Endodermal cell (in vitro differentiated cells): ENCODE measurements at places on chromosomes 3 and 15.

- no peak overlapping the region for H3K4me3 ChIP-seq
- no peaks in the 10 kb centered on the region for H3K36me3 ChIP-seq
- H3K27ac ChIP-seq: no peak overlapping the region
- H3K4me1 ChIP-seq: no peaks in the 10 kb centered on the region
- DNase-seq: no peak
These were observed 94.0 kb upstream of the CACNA2D3 start for GRCh38 chr3:54028372-54028771.

DNA sequence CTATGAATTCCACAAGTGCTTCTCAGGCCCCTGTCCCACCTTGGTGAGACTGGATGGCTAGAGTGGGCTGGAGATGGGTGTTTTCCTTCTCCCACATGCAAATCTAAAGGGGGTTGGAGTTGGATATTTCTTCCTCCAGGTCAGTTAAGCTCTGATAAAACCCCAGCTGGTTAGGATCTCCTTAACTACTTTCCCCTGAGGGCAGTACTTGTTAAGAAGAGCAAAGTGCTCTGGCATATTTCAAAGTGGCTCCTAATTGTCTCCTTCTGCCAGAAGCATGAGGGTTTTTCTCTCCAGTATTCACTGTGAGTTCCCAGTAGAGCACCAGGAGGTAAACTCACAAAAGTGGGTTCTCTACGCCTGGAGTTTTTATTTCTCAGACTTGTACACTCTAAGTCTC lies 31.4 kb downstream of the COL6A6 start:
- DNase-seq: no peak
- no peak overlapping the region for H3K4me3 ChIP-seq
- H3K27me3 ChIP-seq: no peaks in the 10 kb centered on the region
- H3K4me1 ChIP-seq: no peaks in the 10 kb centered on the region
- no peaks in the 10 kb centered on the region for H3K36me3 ChIP-seq

DNA sequence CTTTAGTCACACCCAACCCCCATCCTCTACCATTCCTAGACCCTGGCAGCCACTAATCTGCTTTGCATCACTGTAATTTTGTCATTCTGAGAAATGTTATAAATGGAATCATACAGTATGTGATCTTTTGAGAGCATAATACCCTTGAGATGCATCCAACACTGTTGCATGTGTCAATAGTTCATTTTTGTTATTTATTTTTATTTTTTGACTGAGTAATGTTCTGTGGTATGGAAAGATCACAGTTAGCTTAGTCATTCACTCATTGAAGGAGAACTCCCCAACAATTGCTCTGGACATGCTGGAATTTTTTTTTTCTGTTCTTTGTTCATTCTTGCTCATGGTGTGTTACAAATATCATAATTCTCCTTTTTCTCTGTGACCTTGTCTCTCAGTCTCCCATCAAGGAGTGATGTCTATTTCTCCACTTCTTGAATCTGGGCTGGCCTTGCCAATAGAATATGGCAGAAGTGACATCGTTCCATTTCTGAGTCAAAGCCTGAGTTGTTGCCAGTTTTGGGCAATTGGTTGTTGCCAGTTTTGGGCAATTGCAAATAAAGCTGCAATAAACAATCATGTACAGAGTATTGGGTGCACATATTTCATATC lies 6.8 kb upstream of the ADPGK start:
- H3K4me3 ChIP-seq: no peak overlapping the region
- H3K36me3 ChIP-seq: no peaks in the 10 kb centered on the region
- H3K4me1 ChIP-seq: no peaks in the 10 kb centered on the region
- H3K27ac ChIP-seq: no peak overlapping the region
- DNase-seq: no peak
- H3K27me3 ChIP-seq: no peaks in the 10 kb centered on the region

GRCh38 chr3:52456169-52456799 lies 880 bp downstream of the NISCH start:
- H3K36me3 ChIP-seq: peaks cover 38% of the 10 kb centered on the region
- DNase-seq: peak; percentile 67
- no peaks in the 10 kb centered on the region for H3K27me3 ChIP-seq
- peak overlapping the region; percentile 97 for H3K4me3 ChIP-seq

DNA sequence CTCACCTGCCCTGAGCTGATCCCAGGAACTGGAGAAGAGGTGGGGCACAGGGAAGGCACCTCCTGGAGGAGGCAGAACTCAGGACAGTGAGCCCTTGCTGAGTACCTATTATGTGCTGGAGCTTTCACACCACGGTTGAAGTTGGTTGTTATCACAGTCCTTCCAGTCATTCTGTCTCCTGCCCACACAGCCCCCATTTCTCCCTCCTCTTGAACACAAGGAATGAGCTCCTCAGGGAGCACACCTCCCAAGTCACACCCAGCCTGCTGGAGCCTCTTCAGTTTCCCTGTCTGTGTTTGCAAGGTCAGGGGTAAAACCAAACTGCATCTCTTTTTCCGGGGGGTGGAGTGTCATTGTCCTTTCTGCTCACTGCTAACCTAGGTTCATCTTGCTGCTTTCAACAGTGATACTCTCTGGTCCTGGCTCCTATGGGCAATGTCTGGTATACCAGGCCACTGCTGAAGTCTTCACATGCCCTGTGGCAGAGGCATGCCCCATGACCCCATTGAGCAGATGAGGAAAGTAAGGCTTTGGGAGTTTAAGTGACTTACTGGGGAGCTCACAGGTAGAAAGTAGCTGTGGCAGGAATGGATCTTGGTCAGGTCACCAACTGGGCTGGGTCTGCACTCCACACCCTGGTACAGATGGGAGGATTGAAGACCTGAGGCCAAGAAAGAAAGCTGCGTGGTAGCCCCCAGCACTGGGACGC lies 30.0 kb downstream of the C3orf18 start:
- no peak for DNase-seq
- no peak overlapping the region for H3K4me3 ChIP-seq
- H3K27ac ChIP-seq: no peak overlapping the region
- H3K36me3 ChIP-seq: no peaks in the 10 kb centered on the region
- H3K27me3 ChIP-seq: no peaks in the 10 kb centered on the region

GRCh38 chr3:25097023-25097422 lies 331.0 kb upstream of the RARB start:
- no peak for DNase-seq
- no peak overlapping the region for H3K4me3 ChIP-seq
- no peaks in the 10 kb centered on the region for H3K36me3 ChIP-seq
- peaks cover 6% of the 10 kb centered on the region for H3K4me1 ChIP-seq

GRCh38 chr15:65300924-65301441 lies 3.5 kb upstream of the RNU5B-1 start:
- H3K4me1 ChIP-seq: peaks cover 5% of the 10 kb centered on the region
- no peaks in the 10 kb centered on the region for H3K27me3 ChIP-seq
- no peak overlapping the region for H3K27ac ChIP-seq
- H3K4me3 ChIP-seq: no peak overlapping the region
- H3K36me3 ChIP-seq: no peaks in the 10 kb centered on the region

- no peak for DNase-seq
- H3K4me3 ChIP-seq: no peak overlapping the region
- no peaks in the 10 kb centered on the region for H3K4me1 ChIP-seq
- H3K27ac ChIP-seq: no peak overlapping the region
These were observed 359.5 kb upstream of the TMCO5A start for GRCh38 chr15:37574985-37575384.

- no peaks in the 10 kb centered on the region for H3K27me3 ChIP-seq
- H3K27ac ChIP-seq: no peak overlapping the region
- H3K4me3 ChIP-seq: no peak overlapping the region
- DNase-seq: peak; percentile 40
- H3K4me1 ChIP-seq: no peaks in the 10 kb centered on the region
- H3K36me3 ChIP-seq: no peaks in the 10 kb centered on the region
These were observed 39.0 kb downstream of the CHDH start for GRCh38 chr3:53807117-53807810.

- H3K27ac ChIP-seq: no peak overlapping the region
- no peaks in the 10 kb centered on the region for H3K36me3 ChIP-seq
- H3K4me3 ChIP-seq: no peak overlapping the region
- DNase-seq: peak; percentile 98
- H3K27me3 ChIP-seq: peaks cover 9% of the 10 kb centered on the region
These were observed 10.8 kb upstream of the VPS33B start for GRCh38 chr15:91032919-91033803.
